Neuronal stem cell (in vitro differentiated cells): ENCODE measurements at places on chromosomes 7 and 10.
A peak's percentile ranks its signal among the peaks of the same experiment; 100 is the strongest.

DNA sequence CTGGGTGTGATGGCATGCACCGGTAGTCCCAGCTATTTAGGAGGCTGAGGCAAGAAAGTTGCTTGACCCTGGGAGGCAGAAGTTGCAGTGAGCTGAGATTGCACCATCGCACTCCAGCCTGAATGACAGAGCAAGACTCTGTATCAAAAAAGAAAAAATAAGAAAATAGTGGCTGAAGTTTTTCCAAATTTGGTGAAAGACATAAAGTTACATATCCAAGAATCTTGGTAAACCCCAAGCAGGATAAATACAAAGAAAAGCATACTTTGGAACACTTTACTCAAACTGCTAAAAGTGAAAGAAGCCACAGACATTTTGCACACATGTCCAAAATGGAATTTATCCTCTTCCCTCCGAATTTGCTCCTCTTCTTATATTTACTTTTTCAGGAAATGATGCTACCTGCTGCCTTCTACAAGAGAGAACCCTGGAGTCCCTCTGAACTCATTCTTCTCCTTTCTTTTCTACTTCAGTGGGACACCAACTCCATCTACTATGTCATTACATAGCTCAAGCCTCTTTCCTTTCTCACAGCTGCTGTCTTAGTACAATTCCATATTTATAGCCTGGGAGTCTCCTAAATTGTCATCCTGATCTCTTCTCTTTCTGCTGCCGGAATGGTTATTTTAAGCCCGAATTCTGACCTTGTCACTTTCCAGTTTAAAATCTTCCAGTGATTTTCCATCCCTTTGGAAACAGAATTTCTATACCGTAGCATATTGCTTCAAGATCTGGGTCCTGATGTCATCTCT, 17.3 kb upstream of the SMNDC1 start:
- no peak for DNase-seq

DNA sequence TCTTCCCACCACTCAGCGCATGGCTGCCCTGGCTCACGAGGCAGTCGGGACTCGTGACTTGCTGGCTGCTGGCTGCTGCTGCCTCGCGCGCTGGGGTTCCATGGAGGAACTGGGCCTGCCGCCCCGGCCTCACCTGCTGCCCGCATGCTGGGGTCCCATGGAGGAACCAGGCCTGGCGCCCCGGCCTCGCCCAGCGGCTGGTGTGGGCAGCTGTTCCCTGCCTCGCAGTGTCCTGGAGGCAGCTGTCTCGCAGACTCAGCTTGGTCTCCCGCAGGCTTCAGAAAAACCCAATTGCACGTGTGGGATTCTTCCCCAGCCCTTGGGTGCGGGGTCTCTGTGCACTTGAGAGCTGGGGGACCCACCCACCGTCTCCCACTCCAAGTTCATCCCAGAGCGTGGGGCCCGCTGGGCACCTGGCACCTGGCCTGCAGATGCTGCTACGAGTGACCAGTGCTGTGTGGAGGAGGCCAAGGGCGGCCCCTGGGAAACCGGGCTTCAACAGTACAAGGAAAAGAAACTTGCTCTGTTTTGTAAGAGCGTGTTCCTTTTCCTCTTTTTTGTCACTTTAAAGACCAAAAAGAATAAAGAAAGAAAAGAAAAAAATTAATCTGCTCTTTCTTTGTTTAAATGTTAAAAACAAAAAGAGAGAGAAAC, 20.4 kb downstream of the PWWP2B start:
- DNase-seq, result no peak

- DNase-seq, result no peak
Observed at GRCh38 chr7:19362099-19362498, 216.9 kb upstream of the FERD3L start.

DNA sequence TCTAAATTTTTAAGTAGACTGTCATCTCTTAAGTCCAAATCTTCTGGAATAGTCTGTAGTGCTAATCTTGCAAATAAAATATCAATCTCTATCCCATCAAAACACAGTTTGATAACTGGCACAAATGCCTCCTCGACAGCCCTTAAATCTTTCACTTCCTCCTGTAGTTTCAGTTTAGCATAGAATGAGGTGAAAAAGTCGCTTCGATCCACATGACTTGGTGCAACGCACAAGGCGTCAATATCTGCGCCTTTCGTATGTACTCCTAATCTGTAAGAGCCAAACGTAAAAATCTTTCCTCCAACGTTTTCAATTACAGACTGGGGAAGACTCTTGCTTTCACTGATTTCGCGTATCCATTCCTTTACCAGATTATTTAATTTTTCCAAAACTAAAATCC, 603 bp downstream of the PAPOLB start:
- DNase-seq, result no peak

- no peak for DNase-seq
Observed at GRCh38 chr10:114634609-114634979, 23.5 kb downstream of the ABLIM1 start.

GRCh38 chr7:99831595-99831994, 3.8 kb downstream of the CYP3A43 start:
- no peak for DNase-seq

DNA sequence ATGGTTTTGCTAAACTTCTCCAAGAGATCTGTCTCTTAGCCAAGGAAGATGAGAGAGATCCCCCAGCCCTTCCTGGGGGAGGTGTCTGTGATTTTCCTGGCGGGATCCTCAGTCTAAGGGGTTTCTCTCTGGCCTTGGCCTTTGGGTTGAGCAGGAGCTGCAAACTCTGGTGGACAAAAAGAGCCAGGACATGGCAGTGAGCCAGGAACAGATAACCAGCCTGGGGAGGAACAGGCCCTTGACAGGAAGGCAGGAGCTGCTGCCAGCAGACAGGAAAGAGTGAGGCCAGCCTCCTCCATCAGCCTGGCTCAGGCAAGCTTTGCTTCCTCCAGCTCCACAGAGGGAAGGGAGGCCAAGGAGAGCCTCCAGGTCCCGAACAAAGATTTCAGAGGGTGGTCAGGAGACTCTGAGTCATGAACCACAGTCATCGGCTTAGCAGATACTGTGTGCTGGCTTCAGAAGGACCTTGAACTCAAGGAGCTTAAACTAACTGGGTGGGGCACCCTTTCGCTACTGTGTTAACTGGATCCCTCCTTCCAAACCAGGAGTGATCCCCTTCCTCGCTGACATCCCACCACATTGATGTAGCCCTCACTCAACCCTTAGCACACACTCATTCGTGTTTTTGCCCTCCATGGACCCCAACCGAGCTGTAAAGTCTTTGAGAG, 34.7 kb downstream of the DDIT4 start:
- no peak for DNase-seq

DNA sequence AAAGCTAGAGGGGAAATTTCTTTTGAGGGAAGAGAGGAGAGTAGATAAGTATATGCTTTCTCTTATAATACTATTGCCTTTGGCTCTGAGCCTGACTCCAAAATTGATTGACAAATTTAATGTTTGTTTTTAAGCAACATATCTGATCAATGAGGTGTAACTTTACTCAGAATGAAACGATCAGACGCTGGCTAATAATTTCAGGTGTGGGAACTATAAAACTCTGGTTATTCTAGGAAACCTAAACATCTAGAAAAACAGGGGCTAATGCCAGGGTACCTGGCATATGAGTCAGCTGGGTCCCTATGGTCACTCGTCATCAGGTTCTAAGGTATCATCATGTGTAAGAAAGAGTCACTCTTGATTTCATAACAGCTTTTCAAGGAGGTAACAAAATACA, 139.7 kb downstream of the ATE1 start:
- no peak for DNase-seq

GRCh38 chr7:35975851-35976454, 175.1 kb downstream of the SEPTIN7 start:
- DNase-seq, result peak; percentile 66

- DNase-seq, result no peak
Observed at GRCh38 chr10:69558559-69558958, 14.7 kb downstream of the NEUROG3 start.

- DNase-seq, result no peak
Observed at GRCh38 chr7:41628901-41629300, 74.0 kb downstream of the INHBA start.

GRCh38 chr10:121070275-121071070, 219.3 kb downstream of the WDR11 start:
- no peak for DNase-seq
